Fibroblast of gingiva (primary cell): ENCODE measurements at places on chromosomes 7 and 10.

DNA sequence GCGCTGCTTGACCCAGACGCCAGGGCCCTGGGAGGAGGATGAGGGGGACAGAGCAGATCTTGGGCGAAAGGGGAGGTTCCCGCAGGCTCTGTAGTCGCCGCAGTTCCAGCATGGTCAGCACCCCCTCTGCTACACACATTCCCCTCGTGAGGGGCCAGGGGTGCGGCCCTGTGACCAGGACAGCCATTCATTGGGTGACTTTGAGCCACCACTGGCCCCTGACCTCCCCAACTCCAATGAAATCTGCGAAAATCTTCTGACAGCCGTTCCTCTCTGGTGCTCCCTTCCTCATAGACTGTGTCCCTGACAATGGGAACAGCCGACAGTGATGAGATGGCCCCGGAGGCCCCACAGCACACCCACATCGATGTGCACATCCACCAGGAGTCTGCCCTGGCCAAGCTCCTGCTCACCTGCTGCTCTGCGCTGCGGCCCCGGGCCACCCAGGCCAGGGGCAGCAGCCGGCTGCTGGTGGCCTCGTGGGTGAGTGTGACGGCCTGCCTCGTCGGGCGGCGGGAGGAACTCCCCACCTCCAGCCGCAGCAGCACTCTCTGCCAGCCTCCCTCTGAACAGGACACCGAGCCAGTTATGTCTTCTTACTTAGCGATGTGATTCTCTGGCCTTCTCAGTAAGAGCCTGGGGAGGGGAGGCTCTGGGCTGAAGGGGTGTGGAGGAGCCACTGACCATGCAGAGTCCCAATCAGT is 825 bp downstream of the TMEM176A start:
- DNase-seq, result no peak

- no peak for DNase-seq
Observed at GRCh38 chr10:78000956-78001472, 28.3 kb downstream of the POLR3A start.

DNA sequence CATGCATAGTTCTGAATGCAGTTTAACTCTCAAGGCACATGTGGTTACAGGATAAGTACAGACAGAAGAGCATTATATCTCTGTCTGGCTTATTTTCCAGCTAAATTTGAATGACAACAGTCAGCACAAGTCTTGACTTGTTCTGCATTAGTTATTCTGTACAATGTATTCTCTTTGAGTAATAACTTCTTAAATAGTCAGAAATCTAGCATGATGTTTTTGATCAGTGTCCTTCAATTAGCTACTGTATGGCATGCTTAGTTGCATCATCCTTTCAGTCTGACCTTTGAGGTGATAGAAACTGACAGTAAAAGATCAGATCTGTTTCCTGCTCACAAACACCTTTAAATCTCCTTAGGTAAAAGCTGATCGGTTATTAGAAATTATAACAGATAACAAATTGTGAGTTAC is 118.1 kb downstream of the ARL4A start:
- DNase-seq, result no peak

DNA sequence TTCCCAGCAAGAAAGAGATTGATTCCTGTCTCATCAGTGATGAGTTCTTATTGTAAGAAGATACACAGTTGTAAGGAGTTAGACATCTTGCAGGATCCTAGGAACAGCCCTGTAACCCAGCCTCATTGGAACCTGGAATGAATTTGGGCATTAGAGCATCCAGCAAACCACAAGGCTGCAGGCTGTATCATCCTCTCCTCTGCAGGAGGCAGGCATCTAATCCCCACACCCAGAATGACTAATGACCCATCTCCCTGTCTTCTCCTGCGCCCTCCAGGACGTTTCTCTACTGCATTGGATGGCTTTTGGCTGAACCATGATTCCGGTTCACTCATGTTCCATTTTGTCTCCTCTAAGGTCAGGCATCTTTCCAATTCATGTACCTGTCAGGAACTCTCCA is 233.9 kb downstream of the POU6F2 start:
- no peak for DNase-seq

- no peak for DNase-seq
Observed at GRCh38 chr10:132925614-132926013, 16.8 kb downstream of the CFAP46 start.

DNA sequence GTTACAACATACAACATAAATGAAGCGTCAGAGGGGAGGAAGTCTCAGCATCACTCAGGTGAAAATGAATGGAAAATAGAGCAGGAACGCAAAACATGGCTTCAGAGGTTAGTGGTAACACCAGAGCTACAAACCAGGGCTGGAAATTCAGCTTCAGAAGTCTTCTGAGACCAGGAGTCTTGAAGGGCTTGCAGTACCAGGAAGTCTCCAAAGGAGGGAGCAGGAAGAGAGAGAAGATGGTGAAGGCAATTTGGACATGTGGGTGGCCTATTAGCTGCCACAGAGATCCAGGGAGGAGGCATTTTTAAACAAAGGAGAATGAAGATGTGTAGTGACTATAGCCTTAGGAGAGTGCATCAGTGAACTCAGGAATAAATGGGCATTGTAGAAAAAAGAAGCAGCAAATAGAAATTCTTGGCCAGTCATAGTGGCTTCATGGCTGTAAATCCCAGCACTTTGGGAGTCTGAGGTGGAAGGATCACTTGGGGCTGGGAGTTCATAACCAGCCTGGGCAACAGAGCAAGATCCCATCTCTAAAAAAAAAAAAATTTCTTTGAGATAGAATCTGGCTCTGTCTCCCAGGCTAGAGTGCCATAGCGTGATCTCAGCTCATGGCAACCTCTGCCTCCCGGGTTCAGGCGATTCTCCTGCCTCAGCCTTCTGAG is 9.3 kb upstream of the TET1 start:
- DNase-seq, result peak; percentile 77

GRCh38 chr7:157011333-157012112 is 1.1 kb upstream of the MNX1 start:
- no peak for DNase-seq

- no peak for DNase-seq
Observed at GRCh38 chr10:10235003-10235402, 782.7 kb upstream of the CELF2 start.

DNA sequence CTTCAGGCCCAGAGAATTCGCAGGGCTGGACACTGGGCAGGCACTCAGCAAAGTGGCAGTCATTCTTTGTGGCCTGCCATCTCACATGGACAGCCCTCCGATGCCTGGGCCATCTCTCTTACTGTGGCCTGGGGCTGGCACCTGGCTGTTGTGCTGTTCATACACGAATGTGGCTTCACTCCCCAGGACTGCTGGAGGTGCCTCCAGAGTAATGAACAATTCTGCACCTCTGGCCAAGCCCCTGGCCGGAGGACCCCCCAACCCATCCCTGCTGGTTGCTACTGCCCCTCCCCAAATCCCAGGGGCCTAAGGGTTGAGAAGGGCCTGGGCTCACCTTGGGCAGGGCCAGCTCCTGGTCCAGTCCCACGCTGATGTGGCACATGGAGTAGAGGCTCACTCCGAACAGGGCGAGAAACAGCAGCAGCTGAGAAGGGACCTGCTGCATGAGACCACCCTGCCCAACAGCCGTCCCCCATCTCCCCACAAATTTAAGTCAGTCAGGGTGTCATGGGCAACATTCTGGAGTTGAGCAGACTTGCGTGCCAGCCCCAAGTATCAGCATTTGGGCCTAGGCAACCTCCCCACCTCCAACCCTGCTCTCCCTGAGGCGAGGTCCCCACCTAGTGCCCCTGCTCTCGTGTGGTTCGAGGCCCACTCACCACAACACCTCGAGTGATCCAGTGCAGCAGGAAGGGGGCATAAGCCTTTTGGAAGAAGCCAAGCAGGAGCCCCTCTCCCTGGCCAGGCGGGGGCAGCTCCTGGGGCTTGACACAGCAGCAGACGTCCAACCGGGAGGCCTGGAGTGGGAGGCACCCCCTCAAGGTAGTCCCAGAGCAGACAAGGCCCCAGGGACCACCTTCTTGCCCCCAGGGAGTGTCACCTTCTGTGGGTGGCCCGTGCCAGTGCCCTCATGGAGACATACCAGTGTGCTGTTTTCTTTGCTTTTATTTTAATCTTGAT is 9.4 kb downstream of the NPC1L1 start:
- no peak for DNase-seq

- no peak for DNase-seq
Observed at GRCh38 chr10:43978936-43979335, 330.3 kb upstream of the ZNF32 start.

DNA sequence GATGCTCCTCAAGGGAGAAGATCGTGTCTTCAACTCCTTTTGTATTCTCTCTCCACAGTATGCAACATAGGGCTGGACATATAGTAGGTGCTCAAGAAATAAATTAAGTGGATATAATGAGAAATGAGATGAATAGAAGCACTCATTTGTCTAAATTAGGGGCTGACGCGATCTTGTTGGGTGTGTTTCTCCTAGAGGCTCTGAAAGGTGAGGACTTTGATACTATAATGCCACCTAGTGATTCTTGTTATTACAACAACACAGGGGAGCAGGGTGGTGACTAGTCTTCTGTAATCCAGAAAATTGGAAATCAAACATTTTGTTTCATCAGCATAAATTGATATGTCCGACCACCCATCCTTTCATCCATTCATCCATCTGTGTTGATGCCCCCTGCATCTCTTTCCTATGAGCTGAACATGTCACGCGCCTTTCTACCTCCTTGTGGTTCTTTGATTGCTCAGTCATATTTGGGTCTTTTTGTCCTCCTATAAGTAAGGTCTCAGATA is 3.5 kb upstream of the CFAP58 start:
- DNase-seq, result peak; percentile 65

DNA sequence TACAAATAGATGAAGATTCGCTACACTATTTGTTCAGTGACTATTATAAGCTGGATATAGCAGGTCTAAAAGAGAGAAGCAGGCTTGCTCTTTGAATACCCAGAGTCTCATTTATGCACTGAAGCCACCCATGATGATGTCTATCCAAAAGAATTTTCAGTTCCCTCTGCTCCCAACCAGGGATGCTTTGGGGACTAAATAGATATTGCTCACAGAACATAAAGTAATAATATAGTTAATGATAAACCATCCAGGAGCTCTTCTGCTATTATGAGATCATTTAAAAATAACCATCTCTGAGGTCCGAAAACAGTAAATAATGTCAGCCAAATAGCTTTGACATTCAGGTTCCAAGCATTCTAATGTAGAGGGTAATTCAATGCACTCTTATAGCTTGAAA is 875.4 kb downstream of the SORCS3 start:
- DNase-seq, result no peak

DNA sequence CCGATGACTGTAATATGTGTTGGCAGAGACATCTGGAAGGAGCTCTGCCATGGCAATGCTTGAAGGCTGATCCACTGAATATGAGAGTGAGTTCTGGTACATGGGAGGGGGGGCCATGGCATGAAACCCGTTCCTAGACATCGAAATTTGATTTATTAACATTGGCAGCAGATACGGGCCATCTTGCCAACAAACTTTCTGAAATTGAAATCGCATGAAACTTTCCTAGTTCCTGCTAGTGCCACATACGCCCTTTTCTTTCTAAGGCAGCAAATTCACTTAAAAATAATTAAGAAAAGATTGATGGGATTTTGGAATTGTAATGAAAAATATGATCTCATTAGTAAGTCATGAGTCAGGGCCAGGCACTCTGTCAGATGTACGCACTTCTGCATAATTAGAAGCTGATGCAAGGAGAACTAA is 91.8 kb upstream of the KMT2C start:
- DNase-seq, result peak; percentile 35

DNA sequence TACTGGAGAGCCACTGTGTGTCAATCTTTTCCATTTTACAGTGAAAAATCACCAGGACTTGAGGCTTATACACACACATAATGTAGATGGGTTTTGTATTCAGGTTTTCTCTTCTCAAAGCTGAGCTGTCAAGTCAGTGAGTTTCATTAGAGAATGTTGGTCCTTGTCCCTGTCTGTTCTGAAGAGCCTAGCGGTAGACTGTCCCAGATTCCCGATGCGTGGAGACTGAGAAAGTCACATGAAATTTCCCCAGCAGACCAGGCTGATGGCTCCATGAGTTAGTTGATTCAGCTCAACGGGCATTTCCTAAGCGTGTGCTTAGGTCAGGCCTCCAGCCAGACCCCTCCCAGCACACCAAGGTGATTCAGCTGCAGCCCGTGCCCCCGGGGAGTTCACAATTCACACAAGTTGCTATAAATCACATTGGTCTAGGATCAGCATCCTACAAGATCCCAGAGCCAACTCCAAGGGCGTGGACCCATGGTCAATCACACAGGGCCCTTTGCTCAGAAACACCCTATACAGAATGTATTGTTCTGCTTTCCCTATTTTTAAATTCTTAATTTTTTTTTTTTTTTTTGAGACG is 17.2 kb downstream of the CHST15 start:
- DNase-seq, result no peak

- DNase-seq, result no peak
Observed at GRCh38 chr10:105763611-105764010, 1122.5 kb downstream of the SORCS3 start.

DNA sequence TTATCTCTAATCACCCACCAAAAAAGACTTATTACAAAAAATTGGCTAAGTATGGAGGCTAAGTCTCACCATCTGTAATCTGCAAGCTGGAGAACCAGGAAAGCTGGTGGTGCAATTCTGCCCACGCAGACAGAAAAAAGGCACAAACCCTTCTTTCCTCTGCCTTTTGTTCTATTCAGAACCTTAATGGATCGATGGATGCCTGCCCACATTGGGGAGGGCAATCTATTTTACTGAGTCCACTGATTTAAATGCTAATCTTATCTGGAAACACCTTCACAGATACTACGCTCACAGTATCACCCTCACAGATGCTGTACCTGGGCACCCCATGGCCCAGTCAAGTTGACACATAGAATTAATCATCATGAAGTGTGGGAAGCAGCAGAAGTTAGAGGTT is 10.2 kb downstream of the IGFBP3 start:
- DNase-seq, result no peak

DNA sequence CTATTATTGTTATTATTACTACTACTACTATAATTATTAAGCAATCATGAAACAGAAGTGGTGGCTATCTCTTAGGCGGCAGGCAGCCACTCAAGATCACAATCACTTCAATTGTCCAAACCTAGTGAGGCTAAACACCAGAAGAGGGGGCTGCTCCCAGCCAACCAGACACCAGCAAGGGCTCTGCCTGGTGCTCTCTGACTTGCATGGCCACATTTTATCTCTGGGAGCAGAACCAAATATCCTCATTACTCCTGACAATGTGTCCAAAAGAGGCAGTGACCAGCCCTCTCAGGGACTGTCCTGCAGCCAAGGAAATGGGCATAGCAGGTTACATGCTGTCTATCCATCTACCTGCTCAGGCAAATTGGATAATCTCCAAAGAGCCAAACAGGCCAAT is 187.4 kb upstream of the PDE1C start:
- DNase-seq, result no peak

GRCh38 chr10:130282492-130283218 is 146.5 kb downstream of the GLRX3 start:
- no peak for DNase-seq

DNA sequence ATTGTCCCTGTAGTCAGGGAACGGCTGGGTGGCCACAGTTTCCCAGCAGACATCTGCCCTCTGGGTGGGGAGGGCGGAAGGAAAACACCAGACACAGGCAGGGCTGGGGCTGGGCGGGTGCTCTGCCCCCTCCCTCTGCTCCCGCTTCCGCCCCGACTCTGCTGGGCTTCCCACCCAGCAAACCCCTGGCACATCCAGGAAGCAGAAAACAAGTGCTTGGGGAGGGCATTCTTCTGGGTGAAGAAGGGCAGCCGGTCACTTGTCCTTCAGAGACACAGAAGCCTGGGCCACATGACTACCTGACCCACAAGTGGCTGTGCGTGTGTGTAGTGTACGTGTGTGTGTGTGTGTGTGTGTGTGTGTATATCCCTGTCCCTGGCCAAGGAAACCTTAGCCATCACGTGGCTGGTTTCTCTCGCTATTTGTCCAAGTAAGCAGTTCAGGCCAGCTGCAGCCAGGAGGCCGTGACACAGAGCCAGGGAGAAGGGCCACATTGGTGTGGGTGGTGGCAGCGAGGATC is 77.9 kb downstream of the ZMIZ1 start:
- peak; percentile 79 for DNase-seq
